ENCODE measurements at places on chromosomes 1 and 21.
A peak's percentile ranks its signal among the peaks of the same experiment; 100 is the strongest.

DNA sequence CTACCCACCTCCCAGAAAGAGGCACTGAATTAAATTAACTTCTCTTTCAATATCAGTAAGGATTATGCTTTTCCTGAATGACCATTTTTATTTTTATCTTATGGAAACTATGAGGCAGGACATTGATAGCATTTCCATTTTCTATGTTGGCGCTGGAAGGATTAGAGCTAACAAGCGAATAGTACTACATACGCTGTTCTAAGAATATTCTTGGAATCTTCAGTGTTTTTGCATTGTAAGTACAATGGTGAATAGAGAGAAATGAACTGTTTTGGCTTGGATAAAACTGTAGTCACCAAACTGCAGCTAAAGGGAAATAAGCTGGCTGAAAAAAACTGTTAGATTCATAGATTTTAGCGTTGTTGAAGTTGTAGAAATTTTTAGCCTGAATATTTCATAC lies 779.0 kb upstream of the ADGRL4 start:
- DNase-seq = no peak

DNA sequence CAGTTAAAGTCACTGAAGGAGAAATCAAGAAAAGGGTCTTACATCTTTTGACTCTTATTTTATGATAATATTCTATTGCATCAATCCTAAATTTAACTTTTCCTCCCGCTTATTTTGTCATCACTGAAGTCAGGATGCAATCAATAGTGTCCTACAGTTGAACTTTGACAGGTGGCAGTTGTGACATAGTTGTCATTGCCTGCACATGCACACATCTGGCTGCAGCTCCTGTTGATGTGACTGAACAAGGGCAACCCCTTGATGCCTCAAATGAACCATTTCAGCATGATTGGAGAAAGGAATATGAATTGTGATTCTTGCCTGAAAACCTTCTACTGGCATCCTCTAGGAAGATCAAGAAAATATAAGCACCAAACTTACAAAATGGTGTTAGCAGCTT lies 157.7 kb downstream of the NTNG1 start:
- no peak for DNase-seq

GRCh38 chr1:8873506-8874229 lies 4.8 kb downstream of the ENO1 start:
- no peak for DNase-seq

GRCh38 chr21:40729761-40730425 lies 117.1 kb downstream of the DSCAM start:
- DNase-seq = no peak

DNA sequence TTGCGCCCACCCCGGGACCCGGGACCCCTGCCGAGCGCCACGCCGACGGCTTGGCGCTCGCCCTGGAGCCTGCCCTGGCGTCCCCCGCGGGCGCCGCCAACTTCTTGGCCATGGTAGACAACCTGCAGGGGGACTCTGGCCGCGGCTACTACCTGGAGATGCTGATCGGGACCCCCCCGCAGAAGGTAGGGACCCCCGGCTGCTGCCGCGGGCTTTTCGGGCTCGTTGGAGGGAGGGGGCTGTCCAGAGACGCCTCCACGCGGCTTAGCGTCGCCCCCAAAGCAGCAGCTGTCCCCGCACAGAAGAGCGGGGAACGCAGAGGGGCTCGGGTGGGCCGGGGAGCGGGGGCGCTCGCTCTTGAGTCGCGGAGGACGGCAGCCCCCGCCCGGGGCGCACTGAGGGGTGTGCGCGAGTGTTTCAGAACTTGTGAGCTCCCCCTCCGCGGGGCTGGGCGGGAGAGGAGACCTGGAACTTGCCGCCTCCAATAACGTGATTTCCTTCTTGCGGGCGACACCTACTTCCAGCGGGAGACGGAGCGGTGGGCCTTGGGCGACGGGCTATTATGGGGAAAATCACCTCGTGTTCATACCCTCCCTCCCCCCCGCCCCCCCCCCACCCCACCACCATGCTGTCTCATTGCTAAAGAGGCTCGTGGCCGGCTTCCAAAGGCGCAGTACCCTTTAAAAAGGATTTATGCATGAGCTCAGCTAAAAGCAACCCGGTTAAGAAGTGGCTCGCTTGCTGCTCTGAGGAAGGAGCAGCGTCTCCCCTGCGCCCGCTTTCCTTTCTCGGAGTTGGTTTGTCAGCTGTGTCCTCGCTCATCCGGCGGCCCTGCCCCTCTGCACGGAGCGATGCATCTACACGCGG lies 664 bp downstream of the BACE2 start:
- DNase-seq = peak; percentile 42

DNA sequence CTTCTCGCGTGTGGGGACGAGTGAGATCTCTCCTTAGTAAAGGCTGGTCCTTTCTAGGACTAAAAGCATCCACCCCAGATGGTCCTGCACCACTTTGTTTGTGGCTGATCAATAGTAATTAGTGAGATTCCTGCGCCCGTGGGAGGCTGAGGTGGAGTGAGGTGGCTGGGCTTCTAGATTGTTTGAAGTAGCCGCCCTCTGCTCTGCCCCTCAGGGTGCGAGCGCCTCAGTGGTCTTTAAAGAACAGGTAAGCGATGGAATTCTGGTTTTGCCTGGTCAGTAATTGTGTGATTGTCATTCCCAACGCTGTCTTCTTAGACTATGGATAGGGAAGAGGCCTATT lies 20.7 kb downstream of the PEX14 start:
- DNase-seq = no peak

DNA sequence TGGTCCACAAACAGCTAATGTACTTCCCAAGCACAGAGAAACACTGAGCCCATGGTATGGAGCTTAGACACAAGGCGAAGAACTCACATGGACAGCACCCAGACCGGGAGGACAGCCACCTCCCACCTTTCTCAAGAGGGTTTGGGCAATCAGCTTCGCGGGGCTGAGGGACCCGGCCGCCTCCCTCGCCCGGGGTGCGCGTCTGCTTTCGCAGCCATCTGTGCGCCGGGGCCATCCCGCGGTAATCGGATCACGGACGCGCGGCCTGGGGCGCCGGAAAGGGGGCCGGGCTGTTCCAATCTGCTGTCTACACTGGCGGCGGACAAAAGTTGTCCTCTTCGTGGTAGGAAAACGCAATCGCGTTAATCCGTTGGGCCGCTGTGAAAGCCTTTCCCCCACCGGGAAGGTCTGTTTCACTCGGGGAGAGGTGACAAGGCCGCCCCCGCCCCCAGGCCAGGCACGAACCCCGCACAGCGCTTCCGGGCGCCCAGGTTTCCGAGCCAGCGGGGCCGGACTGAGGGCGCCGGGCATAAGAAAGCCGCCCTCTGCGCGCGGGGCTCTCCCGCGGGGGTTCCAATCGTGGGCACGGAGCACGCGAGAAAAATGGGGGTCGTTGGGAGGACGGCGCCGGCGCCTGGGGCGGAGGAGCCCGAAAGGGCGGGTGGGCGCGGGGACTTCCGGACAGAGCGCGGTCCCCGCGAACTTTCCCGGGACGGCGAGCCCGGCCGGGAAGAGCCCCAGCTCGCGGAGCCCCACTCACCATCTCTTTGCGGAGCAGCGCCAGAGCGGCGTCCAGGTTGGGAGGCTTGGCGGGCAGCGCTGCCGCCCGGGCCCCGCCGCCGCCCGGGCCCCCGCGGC lies 664 bp downstream of the FAM89A start:
- DNase-seq = no peak

- DNase-seq = peak; percentile 35
Observed at GRCh38 chr1:109490029-109490933, 3.6 kb upstream of the CYB561D1 start.

DNA sequence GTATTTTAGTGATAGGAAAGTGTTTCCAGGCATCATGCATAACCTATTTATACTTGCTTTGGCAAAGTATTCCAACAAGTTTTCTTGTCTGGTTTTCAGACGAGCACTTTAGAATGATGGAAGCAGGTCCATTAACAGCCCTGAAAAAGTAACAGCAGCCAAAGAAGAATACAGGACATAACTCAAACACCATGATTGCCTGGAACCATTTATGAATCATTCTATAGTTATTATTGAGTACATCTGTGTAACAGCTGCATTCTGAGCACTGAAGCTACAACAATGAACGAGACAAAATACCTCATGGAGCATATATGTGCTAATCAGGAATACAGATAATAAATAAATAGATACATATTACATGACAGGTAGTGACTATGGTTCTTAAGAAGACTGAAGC lies 12.6 kb downstream of the IL10RB start:
- no peak for DNase-seq

- no peak for DNase-seq
Observed at GRCh38 chr21:15671188-15671587, 58.6 kb upstream of the USP25 start.

DNA sequence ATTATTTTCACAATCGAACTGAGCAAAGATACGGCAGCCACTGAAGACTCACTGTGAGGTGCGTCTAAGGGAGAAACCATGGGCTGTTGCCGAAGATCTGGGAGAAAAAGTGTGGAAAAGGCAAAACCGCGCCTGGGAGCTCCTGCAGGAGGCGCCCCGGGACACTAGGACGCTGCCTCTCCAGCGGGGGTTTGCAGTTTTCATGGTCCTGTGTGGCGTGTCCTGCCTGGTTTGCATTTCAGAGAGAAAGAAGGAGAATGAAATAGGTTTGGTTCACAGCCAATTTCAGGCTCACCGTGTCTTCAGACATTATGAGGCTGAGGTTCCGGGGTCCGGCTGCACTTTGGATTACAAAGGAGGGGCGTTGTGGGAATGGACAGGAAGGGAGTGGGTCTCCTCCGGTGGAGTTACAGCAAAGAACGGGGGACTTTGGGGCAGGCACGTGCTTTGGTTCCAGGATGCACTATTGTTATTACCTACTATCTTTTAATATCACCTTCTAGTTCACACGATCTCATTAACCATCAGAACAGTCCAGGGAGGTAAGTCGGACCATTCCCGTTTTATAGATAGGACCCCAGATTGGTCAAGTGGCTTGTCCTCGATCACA lies 179.8 kb downstream of the DYRK1A start:
- DNase-seq = no peak

DNA sequence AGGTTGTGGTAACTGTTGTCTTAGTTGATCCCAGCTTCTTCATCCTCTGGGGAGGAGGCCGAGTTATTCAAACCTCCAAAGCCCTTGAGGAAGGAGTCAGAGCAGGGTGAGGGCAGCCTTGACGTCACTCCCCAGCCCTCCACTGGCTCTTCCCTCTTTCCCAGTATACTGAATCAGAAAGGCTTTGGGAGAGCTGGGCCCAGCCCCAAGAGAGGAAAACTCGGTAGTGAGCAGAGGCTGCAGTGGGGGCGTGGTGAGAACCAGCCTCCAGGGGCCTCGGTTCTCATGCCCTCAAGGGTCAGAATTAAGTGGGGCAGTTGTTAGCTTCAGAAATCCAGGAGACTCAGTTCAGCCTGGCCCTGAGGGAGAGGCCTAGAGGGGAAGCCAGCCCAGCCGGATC lies 1.8 kb upstream of the GJA4 start:
- no peak for DNase-seq

GRCh38 chr1:170203693-170204092 lies 57.9 kb downstream of the NTMT2 start:
- DNase-seq = no peak

DNA sequence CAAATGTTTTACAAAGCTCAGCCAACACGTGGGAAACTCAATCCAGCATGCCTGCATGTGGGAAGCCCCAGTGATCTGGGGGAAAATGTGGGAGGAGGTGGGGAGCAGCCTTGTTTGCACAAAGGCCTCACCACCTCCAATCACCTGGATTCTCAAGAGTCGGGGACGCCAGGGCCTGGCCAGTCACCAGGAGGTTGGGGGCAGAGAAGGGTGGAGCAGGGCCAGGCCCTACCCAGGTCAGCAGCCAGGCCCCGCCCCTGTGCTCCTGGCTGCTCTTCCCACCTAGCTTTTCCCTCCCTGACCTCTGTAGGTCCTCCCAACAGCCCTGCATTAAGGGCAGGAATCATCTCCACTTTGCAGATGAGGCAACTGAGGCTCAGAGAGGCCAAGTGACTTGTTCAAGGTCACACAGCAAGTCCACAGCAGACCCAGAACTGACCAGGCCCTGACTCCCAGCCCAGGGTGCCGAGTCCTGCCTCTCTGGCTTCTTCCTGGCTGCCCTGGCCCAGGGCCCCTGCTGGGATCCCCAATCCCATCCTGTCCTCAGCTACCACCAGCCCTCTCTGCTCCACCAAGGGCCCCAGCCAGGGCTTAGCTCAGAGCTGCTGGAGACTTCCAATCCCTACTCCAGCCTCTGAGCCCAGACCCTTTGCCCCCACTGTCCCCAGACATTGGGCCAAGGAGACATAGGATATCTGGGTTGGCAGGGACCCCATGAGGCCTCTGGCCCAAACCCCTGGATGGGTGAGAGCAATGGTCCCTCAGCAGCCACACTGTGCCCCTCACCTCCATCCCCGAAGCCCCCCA lies 508.6 kb downstream of the PTPRU start:
- no peak for DNase-seq

- DNase-seq = no peak
Observed at GRCh38 chr1:154337253-154337894, 12.0 kb downstream of the ATP8B2 start.

- DNase-seq = peak; percentile 49
Observed at GRCh38 chr1:242477944-242478343, 46.6 kb downstream of the PLD5 start.

DNA sequence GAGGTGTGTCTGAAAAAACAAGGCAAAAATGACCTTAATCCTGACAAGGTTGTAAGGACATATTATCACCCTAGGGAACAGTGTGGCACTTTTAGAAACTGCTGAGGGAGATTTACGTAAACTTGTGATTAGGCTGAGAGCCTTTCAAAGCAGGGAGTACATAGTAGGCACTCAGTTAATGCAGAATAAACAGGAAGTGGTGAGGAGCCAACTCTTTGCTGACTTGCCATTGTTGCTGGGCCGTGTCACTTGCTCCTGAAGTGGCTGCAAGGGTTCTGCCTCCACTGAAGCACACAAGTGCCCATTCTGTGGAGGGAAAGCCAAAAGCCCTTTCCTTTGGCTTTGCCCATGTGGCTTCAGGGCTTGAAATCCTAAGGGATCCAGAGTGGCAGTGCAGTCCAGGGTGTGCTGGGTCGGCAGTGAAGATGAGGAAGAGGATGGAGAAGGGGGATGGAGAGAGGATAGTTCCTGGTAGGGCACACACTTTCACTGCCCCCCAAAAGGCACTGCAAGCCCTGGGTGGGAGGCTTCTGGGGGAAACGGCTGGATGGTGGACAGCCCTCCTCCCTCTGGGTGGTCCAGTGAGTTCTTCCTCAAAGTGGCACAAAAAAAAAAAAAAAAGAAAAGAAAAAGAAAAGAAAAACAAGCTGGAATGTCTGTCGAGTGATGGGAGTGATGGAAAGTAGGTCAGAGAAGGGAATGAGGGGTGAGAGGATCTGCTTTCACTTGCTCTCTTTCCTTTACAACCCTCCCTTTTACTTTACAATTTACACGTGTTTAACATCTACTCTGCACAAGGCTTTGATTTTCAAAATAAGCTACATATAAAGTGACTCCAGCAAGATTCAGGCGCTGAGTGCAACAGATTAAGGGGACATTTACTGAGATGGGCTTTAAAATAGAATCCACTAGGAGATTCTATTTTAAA lies 13.7 kb upstream of the RHEX start:
- DNase-seq = no peak

- DNase-seq = no peak
Observed at GRCh38 chr1:212293579-212293978, 8.4 kb downstream of the PPP2R5A start.

- DNase-seq = no peak
Observed at GRCh38 chr1:113223546-113223945, 150.5 kb downstream of the LRIG2 start.

GRCh38 chr1:216554934-216555333 lies 131.7 kb upstream of the USH2A start:
- no peak for DNase-seq
